ENCODE measurements at places on chromosomes 5 and 9.

DNA sequence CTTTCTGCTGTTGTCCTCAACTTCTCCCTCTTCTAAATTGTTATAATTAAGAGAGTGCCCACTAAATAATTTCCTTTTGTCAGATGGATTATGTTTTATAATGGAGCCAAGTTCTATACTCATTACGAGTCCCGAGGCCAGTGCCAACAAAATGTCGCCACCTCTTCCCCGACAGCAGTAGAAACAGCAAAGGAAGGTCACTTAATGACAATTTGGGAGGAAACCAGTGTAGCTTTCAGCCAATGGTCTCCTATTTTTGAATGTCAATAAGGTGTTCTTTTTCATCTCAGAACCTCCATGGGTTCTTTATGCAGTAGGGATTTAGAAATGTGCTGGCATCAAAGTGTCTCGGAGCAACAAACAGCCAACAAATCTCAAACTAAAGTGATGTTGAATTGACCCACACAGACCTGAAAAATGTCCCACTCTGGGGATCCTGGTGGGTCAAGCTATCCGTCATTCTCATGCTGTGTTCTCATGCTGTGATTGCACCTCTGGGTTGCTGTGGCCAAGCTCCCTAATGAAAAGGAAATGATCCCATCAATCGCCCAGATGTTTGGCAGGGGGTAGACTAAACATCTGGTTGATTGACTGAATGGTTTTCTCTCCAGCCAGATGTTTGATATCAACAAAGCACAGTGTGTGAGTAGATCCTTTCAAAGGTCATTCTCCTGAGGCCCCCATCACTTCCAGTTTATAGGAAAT, 291.9 kb downstream of the DMAC1 start:
- no peaks in the 10 kb centered on the region for H3K36me3 ChIP-seq
- H3K4me1 ChIP-seq = no peaks in the 10 kb centered on the region
- H3K4me3 ChIP-seq = no peak overlapping the region
- no peak for DNase-seq
- no peaks in the 10 kb centered on the region for H3K27me3 ChIP-seq
- H3K27ac ChIP-seq = no peak overlapping the region

DNA sequence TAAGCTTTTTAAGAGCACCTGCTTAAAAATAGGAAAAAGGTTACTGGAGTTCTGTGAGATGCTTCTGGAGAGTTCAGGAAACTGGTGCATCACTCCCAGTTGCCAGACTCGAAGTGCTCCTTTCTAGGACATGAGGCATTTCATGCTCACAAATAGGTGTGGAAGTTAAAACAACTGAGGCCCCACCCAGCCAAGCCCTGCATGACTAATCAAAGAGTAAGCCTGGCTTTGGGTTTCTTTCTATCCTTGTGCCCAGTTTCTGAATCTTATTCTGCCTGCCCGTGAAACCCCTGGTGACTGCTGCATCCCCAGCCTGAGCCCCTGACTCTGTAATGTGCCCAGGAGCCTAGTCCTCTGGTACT, 7.7 kb downstream of the SPINK9 start:
- H3K36me3 ChIP-seq = no peaks in the 10 kb centered on the region
- H3K27me3 ChIP-seq = no peaks in the 10 kb centered on the region
- no peaks in the 10 kb centered on the region for H3K4me1 ChIP-seq
- no peak overlapping the region for H3K27ac ChIP-seq

DNA sequence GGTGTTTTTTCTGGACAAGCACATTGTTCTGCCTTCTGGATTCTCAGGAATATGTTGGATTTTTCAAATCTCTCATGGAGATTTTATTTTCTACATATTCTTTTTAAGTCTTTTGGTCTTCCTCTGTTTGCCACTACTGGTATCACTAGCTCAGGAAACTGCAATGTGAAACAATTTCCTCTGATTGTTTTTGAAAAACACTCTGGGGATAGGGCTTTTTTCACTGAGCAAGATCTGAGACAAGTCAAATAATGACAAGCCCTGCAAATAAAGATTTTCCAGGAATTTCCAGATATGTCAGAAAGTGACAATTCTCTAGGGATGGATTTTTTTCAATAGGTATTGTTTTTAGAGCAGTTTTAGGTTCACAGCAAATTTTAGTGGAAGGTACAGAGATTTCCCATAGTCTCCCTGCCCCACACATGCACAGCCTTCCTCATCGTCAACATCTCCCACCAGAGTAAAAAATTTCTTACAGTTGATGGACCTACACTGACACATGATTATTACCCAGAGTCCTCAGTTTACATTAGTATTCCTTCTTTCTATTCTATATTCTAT, 86.9 kb upstream of the TMEM161B start:
- DNase-seq = no peak
- no peaks in the 10 kb centered on the region for H3K36me3 ChIP-seq
- H3K27ac ChIP-seq = no peak overlapping the region
- H3K4me1 ChIP-seq = no peaks in the 10 kb centered on the region
- no peaks in the 10 kb centered on the region for H3K27me3 ChIP-seq

DNA sequence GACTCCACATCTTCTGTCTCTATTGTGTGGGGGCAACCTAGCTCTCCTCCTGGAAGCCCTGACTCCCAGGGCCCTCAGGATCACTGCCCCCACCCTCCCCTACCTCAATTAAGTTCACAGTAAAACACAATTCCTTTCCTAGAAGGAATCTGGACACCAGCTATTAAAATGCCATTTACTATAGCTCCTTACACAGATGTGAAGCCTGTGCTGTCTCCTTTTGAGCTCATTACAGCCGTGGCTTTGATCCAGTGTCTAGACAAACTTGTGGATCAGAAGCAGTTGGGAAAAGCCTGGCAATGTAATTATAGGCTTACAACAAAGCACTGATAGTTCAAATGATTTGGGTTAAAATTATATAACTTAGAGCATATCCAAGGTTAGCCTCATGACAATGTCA, 107.0 kb upstream of the SMIM23 start:
- no peak for DNase-seq
- no peak overlapping the region for H3K4me3 ChIP-seq
- no peaks in the 10 kb centered on the region for H3K4me1 ChIP-seq
- no peaks in the 10 kb centered on the region for H3K36me3 ChIP-seq
- no peaks in the 10 kb centered on the region for H3K27me3 ChIP-seq

- peak overlapping the region; percentile 91 for H3K27ac ChIP-seq
- H3K4me1 ChIP-seq = peaks cover 6% of the 10 kb centered on the region
- no peaks in the 10 kb centered on the region for H3K36me3 ChIP-seq
- no peaks in the 10 kb centered on the region for H3K27me3 ChIP-seq
Observed at GRCh38 chr5:42422656-42423280, 471 bp upstream of the GHR start.

DNA sequence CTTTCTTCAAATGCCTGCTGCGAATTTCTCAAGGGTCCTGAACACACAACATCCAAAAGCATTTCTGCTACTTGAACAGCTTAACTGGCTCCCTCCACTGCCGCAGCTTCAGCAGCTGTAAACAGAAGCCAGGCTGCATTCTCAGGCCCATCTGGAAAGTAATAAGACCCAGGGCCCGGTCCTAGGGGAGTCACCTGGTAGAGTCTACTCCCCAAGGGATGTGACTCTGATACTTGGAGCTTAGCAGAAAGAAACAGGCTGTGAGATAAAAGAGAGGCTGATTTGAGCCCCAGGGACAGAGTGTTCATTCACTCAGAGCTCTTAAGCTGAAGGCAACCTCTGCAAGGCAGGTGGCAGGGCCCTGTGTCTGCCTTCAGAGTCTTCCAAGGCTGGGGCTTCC, 356.8 kb downstream of the SPOCK1 start:
- no peaks in the 10 kb centered on the region for H3K4me1 ChIP-seq
- H3K27me3 ChIP-seq = no peaks in the 10 kb centered on the region
- no peak overlapping the region for H3K4me3 ChIP-seq
- peak; percentile 33 for DNase-seq
- no peak overlapping the region for H3K27ac ChIP-seq

GRCh38 chr9:70979966-70980365, 141.5 kb downstream of the TRPM3 start:
- no peak for DNase-seq
- H3K4me3 ChIP-seq = no peak overlapping the region
- no peak overlapping the region for H3K27ac ChIP-seq
- no peaks in the 10 kb centered on the region for H3K27me3 ChIP-seq

DNA sequence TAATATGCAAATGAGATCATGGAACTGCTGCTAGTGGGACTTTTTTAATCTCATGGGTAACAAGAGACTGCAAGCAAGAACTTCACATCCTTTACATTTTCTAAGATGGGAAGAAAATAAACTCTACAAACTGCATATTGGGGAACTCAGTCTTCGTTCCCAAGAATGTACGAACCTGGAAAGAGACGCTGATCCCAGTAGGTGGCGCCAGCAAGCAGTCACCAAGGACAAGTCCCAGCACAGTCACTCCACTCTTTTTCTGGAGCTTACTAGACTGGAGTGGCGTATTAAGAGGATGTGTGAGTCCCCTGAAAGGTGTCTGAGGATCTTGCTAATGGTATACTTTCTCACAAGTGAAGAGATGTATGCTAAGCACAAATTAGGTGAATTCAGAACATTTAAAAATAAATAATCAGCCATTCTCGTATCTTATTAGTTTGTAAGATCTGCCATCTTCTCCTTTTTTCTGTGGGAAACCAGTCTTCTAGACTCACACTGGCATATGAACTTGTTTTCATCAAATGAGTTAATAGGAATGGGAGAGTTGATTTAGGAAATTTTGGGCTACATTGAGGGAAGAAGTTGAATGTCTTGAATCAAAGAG, 16.0 kb upstream of the PUM3 start:
- no peaks in the 10 kb centered on the region for H3K27me3 ChIP-seq
- H3K36me3 ChIP-seq = no peaks in the 10 kb centered on the region

GRCh38 chr9:138006576-138007233, 129.1 kb downstream of the CACNA1B start:
- no peak for DNase-seq
- H3K4me3 ChIP-seq = no peak overlapping the region
- no peak overlapping the region for H3K27ac ChIP-seq
- no peaks in the 10 kb centered on the region for H3K36me3 ChIP-seq
- H3K4me1 ChIP-seq = no peaks in the 10 kb centered on the region

GRCh38 chr5:142012186-142012785, 541 bp downstream of the GNPDA1 start:
- peak overlapping the region; percentile 89 for H3K27ac ChIP-seq
- H3K4me3 ChIP-seq = peak overlapping the region; percentile 94
- no peaks in the 10 kb centered on the region for H3K27me3 ChIP-seq

DNA sequence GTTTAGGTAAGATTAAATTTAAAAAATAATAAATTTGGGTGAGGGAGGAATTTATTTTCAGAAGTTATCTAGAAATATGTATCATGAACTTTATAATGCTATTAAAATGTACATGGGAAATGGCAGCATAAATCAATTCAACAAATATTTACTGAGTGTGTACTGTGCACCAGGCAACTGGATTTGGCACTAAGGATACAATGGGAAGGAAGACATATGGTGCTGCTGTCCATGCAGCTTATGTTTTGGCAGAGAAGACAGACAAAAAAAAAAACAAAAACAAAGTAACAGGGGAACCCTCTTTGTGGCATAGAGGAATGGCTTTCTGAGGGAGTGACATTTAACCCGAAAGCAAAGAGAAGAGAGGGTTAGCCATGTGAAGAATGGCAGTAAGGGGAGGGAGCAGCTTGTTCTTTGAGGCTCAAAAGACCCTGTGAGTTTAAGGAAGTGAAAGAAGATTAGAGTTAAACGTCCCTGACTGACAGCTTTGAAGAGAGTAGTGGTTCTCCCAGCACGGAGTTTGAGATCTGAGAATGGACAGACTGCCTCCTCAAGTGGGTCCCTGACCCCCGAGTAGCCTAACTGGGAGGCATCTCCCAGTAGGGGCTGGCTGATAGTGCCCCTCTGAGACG, 23.9 kb downstream of the CNTRL start:
- H3K36me3 ChIP-seq = no peaks in the 10 kb centered on the region
- H3K27ac ChIP-seq = no peak overlapping the region
- no peak overlapping the region for H3K4me3 ChIP-seq
- no peak for DNase-seq
- H3K4me1 ChIP-seq = no peaks in the 10 kb centered on the region

DNA sequence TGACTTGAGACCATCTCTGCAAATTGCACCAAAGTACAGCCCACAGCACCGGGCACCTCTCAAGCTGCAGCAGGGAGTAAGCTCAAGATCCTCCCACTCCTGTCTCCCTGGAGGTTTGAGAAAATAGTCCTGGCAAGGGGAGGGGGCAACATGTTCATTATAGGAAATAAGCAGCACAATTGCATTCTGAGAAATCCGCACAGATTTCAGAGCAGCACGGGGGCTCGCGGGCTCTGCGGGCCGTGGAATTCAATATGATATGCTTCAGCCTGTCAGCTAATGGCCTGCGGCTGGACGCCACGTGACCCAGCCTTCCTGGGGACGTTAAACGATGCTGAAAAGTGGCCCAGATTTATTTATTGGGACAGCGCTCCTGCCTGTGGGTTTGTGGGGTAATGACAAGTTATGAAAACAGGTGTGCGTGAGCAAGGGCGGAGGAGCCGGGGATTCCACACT, 156.4 kb downstream of the DAB2IP start:
- H3K27me3 ChIP-seq = no peaks in the 10 kb centered on the region
- no peaks in the 10 kb centered on the region for H3K36me3 ChIP-seq
- H3K4me1 ChIP-seq = no peaks in the 10 kb centered on the region
- H3K27ac ChIP-seq = no peak overlapping the region
- H3K4me3 ChIP-seq = no peak overlapping the region
- DNase-seq = no peak

GRCh38 chr5:163614787-163615186, 109.4 kb downstream of the MAT2B start:
- no peak overlapping the region for H3K4me3 ChIP-seq
- no peak for DNase-seq
- no peaks in the 10 kb centered on the region for H3K27me3 ChIP-seq
- H3K4me1 ChIP-seq = no peaks in the 10 kb centered on the region
- H3K27ac ChIP-seq = no peak overlapping the region

- no peak overlapping the region for H3K4me3 ChIP-seq
- H3K4me1 ChIP-seq = no peaks in the 10 kb centered on the region
- no peak overlapping the region for H3K27ac ChIP-seq
- DNase-seq = no peak
- no peaks in the 10 kb centered on the region for H3K36me3 ChIP-seq
Observed at GRCh38 chr9:127105805-127106465, 16.5 kb downstream of the ANGPTL2 start.

- no peak for DNase-seq
- no peak overlapping the region for H3K4me3 ChIP-seq
Observed at GRCh38 chr5:169847519-169847918, 132.8 kb downstream of the INSYN2B start.

- peak within 1 kb of the TSS; percentile 39 for H3K27ac ChIP-seq
- H3K4me3 ChIP-seq = peak within 1 kb of the TSS; percentile 72
- peak; percentile 98 for DNase-seq
- H3K4me1 ChIP-seq = peaks cover 4% of the 10 kb centered on the region
- H3K27me3 ChIP-seq = no peaks in the 10 kb centered on the region
Observed at GRCh38 chr9:19408693-19409400, at the start of gene ACER2. Gene ACER2, plus strand, starts transcription at chr9:19409009. Its CDS starts 76 bp downstream, at chr9:19409085.
